ENCODE measurements at places on chromosomes 4 and X.

- peaks cover 44% of the 10 kb centered on the region for H3K36me3 ChIP-seq
- no peaks in the 10 kb centered on the region for H3K27me3 ChIP-seq
- no peaks in the 10 kb centered on the region for H3K4me1 ChIP-seq
- H3K4me3 ChIP-seq = no peak overlapping the region
Measured at GRCh38 chr4:147639388-147639787, 22.2 kb downstream of the TMEM184C start.

- no peaks in the 10 kb centered on the region for H3K4me1 ChIP-seq
Measured at GRCh38 chr4:22389240-22389870, 126.5 kb downstream of the ADGRA3 start.

DNA sequence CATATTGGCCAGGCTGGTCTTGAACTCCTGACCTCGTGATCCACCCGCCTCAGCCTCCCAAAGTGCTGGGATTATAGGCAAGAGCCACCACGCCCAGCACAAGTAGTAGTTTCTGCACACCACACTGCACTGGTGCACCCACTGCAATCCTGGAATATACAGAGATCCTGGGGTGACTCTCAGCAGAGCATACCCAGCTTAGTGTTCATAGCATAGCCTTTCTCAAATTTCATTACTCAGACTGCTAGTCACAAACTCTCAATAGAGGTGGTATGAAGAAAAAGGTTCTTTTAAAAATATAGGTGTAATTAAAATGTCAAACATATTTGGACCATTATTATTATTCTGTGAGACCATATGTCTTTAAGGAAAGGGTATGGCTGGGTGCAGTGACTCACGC, 6.2 kb upstream of the ARHGAP10 start:
- H3K36me3 ChIP-seq = no peaks in the 10 kb centered on the region
- H3K27ac ChIP-seq = no peak overlapping the region
- DNase-seq = no peak
- H3K4me1 ChIP-seq = no peaks in the 10 kb centered on the region

DNA sequence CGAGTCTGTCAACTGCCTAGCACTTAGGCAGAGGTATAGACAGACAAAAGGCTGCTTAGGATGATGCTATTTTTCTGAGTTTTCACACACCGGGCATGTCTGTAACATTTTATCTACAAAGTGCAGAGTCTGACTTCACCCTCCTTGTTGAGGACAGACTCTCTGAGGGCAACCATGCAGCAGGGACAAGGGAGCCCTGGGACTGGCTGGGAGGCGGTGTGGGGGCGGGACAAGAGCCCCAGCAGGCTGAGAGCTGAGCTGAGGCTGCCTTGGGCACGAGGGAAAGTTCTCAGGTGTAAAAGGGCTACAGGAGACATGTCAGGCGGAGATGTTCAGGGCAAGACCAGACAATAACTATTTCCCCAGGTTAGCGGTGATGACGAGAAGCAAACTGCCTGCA, 81.6 kb downstream of the GATB start:
- H3K27ac ChIP-seq = no peak overlapping the region
- H3K27me3 ChIP-seq = no peaks in the 10 kb centered on the region
- no peak overlapping the region for H3K4me3 ChIP-seq
- no peaks in the 10 kb centered on the region for H3K36me3 ChIP-seq

- H3K27ac ChIP-seq = no peak overlapping the region
- H3K36me3 ChIP-seq = no peaks in the 10 kb centered on the region
- peaks cover 14% of the 10 kb centered on the region for H3K4me1 ChIP-seq
- peaks cover 39% of the 10 kb centered on the region for H3K27me3 ChIP-seq
Measured at GRCh38 chr4:122831515-122832196, 5.0 kb downstream of the FGF2 start.

DNA sequence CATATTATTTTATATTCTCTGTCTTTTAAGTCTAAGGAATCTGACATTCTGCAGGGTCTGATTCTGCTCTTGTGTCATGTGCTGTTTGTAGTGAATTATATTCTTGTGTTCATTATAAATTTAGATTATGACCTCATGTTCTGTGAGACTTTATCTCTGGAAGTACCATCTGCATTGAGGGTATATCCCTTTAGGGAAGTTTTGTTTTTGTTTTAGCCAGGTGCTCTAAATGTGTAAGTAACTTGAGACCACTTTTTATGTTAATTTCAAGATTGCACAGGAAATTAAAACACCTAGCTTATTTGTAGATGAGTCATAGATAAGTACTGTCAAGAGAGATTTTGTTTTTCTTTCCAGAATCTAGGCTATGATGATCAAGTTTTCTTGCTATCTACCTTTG, 35.0 kb upstream of the DKK2 start:
- H3K4me3 ChIP-seq = no peak overlapping the region
- no peaks in the 10 kb centered on the region for H3K36me3 ChIP-seq
- no peak overlapping the region for H3K27ac ChIP-seq

DNA sequence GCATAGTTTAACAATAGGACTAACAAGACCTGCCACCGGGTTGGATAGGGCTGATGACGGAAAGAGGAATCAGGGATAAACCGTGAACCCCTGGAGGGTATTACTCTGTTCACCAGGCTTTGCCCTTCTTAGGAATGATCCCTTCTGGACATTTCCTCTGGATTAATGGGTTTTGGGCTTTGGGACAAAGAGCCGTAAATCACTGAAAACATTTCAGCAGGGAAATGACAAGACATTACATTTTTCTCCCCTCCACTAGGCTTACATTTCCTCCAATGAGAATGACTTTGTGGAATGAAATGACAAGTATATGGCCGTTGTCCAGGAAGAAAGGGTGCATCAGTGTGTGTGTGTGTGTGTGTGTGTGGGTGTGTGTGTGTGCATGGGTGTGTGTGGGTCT, 25.9 kb upstream of the RBPJ start:
- DNase-seq = no peak
- no peaks in the 10 kb centered on the region for H3K36me3 ChIP-seq
- no peaks in the 10 kb centered on the region for H3K27me3 ChIP-seq
- peaks cover 4% of the 10 kb centered on the region for H3K4me1 ChIP-seq
- H3K27ac ChIP-seq = no peak overlapping the region
- H3K4me3 ChIP-seq = no peak overlapping the region
